ENCODE measurements at places on chromosomes 3 and 15. TPM values are rescaled to one million over a fixed set of nuclear protein-coding genes. Genes with fewer than 3 reads are reported as not detected.

GRAMD1C gene
- polyA plus RNA-seq = 1.5 TPM

MYL3 gene
- 8,578 TPM for polyA plus RNA-seq

ATP13A4 gene
- polyA plus RNA-seq = 0.15 TPM

GRCh38 chr3:48412375-48413001 is 17.4 kb downstream of the PLXNB1 start:
- H3K4me3 ChIP-seq = no peak overlapping the region
- H3K36me3 ChIP-seq = peaks cover 89% of the 10 kb centered on the region
- no peak overlapping the region for H3K27ac ChIP-seq
- H3K27me3 ChIP-seq = no peaks in the 10 kb centered on the region
- DNase-seq = no peak

GRCh38 chr15:33624439-33624838 is 313.7 kb downstream of the RYR3 start:
- peaks cover 7% of the 10 kb centered on the region for H3K27me3 ChIP-seq
- no peak overlapping the region for H3K4me3 ChIP-seq
- H3K27ac ChIP-seq = no peak overlapping the region
- DNase-seq = no peak

DNA sequence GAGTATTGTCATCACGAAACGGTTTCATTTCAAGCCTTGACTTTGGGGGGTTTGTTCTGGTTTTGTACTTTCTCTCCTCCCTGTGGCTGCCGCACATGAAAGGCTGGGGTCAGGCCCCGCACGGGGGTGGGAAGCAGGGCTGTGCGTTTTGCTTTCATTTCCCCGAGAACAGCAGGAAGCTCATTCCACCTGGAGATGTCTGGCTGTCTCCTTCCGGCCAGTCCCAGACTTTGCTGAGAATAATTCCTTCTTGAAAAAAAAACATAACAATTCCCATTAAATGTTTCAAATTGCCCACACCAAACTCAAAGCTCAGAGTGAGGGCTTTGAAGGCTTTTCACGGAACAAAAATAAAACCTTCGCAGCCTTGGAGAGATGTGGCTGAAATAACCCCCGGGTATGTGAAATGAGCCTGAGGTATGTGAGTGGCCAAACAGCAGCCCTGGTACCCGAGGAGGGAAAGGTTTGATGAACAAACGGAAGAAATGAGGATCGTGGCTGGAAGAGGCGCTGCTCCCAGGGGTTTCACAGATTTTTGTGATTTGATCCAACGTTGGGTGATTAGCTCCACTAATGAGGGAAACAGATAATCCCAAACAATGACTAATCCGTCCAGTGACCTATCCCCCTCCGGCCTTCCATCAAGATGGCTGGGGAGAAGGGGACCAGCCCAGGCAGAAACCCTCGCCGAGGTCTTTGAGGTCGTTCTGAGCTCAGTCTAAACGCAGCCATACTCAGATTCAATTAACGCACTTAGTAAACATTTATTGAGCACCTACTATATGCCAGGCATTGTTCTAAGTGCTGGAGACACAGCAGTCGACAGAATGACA is 126.9 kb upstream of the MEF2A start:
- peaks cover 75% of the 10 kb centered on the region for H3K4me1 ChIP-seq
- H3K36me3 ChIP-seq = no peaks in the 10 kb centered on the region
- DNase-seq = peak; percentile 25
- no peaks in the 10 kb centered on the region for H3K27me3 ChIP-seq

- no peaks in the 10 kb centered on the region for H3K4me1 ChIP-seq
- no peaks in the 10 kb centered on the region for H3K36me3 ChIP-seq
- DNase-seq = no peak
- no peak overlapping the region for H3K4me3 ChIP-seq
- no peak overlapping the region for H3K27ac ChIP-seq
Measured at GRCh38 chr15:56640549-56640948, 92.8 kb downstream of the ZNF280D start.

GRCh38 chr15:25090073-25090733 is 135.4 kb downstream of the SNRPN start:
- no peaks in the 10 kb centered on the region for H3K27me3 ChIP-seq
- H3K36me3 ChIP-seq = peaks cover 14% of the 10 kb centered on the region
- DNase-seq = no peak
- H3K4me1 ChIP-seq = no peaks in the 10 kb centered on the region
- H3K4me3 ChIP-seq = no peak overlapping the region
- no peak overlapping the region for H3K27ac ChIP-seq

GRCh38 chr3:111748132-111748531 is 110.9 kb upstream of the PHLDB2 start:
- H3K4me3 ChIP-seq = no peak overlapping the region
- no peak overlapping the region for H3K27ac ChIP-seq
- peaks cover 8% of the 10 kb centered on the region for H3K4me1 ChIP-seq
- DNase-seq = no peak
- no peaks in the 10 kb centered on the region for H3K36me3 ChIP-seq

All from heart right ventricle (tissue), 16 donors.